ENCODE measurements at places on chromosomes 16 and 17.

GRCh38 chr17:8822401-8823035 lies 23.4 kb upstream of the MFSD6L start:
- DNase-seq: no peak

DNA sequence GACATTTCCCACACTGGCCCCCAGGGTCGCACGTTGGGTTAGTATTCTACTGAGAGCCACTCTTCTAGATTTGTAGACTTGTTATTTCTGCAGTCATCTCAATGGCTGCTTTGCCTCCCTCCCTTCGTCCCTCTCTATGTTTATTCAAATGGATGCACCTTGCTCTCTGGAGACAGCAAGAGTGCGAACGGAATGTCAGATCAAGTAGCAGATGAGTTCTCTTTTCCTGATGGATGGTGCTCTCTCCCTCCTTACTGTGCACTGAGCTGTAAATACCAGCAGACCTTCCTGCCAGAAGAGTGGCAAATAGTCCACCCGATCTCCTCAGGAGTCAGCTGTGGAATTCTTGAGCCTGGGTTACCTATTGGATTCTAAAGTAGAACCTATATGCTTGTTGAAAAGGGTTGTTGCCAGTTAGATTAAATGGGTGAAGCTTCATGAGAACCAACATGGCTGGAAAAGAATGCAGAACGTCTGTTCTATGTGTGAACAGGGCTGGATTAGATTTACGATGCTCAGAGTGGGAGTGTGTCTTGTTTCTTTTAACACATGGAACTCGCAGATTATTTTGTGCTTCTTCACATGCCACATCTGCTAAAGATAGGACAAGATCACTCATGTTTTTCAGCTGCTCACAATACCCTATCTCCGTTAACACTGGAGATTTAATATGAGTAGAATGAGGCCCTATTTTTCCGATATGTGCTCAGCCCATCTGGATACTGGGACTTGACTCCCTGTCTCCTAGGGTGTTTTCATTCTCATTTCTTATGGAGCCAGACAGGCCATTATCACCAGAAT lies 6.1 kb downstream of the GNAO1 start:
- no peak for DNase-seq

DNA sequence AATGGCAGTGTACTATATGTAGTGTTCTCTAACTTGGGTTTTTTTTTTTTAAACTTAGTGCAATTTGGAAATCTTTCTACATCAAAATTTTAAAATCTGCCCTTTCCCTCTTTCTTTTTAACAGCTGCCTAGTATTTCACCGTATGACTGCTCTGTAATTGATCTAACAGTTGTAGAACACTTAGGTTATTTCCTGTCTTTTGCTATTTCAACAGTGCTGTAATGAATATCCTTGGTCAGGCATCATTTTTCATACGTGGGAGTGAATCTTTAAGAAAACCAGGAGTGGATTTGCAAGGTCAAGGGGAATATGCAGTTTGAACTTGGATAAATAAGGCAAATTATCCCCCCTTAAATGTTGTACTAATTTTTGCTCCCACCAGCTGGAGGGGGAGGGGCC lies 3.8 kb downstream of the NLRC5 start:
- no peak for DNase-seq

DNA sequence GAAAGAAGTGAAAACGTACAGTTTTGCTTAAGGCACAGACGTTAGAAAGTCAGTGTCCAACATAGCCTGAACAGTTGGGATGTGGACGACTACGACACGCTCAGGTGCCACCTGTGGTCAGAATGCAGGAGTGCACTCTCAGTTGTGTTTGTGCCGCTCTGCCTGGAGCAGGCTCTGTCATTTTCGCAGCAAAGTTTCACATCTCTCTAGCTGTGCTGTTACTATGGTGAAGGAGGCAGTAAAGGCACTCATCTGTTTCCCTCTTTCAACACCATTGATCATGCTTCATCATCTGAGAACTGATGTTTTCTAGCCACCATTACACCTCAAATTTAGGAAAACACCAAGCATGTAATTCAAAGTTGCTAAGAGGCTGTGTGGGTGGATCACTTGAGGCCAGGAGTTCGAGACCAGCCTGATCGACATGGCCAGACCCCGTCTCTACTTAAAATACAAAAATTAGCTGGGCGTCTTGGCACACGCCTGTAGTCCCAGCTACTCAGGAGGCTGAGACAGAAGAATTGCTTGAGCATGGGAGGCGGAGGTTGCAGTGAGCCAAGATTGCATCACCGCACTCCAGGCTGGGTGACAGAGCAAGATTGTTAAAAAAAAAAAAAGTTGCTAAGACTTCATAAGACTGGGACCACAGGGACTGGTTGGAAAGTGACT lies 44.9 kb upstream of the DNAJA2 start:
- DNase-seq: no peak

- DNase-seq: no peak
Observed at GRCh38 chr17:47254403-47254943, 846 bp downstream of the ITGB3 start.

DNA sequence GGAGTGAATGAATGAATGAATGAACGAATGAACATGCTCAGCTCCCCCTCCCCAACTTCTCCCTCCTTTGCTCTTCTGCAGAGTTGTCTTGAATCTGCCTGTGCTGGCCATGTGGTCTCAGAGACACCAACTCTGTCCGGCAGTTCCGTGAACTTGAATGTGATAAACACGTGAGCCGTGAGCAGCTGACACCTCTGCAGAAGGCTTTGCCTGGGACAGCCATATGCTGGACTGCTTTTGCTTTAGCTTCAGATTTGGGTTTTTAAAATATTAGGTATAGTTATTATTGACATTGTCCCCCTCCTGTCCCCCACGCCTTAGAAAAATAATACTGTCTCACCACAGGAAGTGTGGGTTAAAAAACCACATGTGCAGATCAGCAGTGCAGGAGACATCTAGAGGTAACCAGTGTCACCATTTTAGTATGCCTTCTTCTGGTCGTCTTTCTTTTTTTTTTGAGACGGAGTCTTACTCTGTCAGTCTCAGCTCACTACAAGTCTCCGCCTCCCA lies 83.8 kb downstream of the ABCC1 start:
- no peak for DNase-seq

GRCh38 chr17:53791551-53791950 lies 31.2 kb upstream of the KIF2B start:
- no peak for DNase-seq

DNA sequence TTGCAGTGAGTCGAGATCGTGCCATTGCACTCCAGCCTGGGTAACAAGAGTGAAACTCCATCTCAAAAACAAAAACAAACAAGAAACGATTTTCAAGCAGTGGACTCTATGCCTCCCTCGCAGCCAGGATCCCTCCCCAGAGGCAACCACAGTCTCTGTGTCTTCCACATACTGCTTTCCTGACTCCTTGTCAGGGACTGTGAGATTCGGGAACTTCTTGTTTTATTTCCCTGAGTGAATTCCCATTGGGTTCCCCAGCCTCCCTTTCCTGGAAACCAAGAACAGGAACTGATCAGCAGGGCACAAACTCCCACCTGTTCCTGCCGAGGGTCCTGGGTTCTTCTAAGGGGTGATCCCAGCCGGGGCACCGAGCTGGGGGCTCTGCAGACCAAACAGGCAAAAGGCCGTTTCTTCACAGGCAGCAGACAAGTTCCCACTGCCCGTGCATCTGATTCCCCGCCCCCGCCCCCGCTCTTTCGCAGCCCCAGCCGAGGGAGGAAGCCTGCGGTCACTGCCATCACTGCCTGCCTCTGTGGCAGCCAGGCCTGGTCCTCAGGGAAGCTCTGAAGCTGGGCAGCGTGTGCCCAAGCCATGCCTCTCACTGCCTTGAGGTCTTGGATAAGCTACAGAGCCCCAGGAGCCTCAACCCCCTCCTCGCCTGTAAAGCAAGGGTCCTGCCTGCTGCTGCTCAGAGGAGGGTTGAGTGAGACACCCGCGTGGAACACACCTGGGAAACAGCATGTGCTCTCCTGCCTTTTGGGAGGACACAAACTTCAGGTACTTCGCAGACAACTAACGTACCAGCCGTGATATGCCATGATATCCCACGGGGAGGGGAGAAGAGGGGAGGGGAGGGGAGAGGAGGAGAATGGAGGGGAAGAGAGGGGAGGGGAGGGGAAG lies 5.5 kb upstream of the PIEZO1 start:
- DNase-seq: no peak

DNA sequence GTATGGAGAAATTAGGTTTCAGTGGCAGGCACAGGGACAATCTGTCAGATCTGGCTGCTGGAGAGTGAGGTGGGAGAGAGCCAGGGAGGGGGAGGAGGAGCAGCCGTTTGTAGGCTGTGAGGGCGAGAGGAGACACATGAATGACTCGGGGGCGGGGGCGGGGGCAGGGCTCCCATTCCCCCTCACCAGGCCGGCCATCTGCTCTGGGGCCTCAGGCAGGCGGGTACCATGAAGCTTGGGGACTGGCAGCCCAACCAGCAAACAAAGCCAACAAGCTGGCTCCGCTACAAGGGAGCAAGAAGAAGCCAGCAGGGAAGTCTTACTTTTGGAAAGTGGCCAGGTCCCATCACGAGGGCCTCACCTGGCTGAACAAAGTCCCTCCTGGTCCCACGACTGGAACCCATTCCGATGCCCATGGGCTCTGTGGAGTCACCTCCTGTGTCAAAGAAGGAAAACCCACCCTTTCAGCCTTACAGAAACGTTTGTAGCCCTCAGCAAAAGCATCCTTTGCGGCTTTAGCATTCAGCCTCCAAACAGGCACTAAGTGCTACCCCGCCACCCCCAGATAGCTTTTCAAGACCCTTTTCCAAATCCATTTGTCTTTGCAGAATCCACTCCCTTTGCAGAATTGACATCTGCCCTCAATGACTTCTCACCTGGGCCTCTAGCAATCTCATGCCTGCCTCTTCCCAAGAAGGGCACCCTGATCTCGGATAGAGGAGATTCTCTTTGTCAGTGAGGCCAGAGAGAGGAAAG lies 9.2 kb upstream of the SSTR2 start:
- no peak for DNase-seq

DNA sequence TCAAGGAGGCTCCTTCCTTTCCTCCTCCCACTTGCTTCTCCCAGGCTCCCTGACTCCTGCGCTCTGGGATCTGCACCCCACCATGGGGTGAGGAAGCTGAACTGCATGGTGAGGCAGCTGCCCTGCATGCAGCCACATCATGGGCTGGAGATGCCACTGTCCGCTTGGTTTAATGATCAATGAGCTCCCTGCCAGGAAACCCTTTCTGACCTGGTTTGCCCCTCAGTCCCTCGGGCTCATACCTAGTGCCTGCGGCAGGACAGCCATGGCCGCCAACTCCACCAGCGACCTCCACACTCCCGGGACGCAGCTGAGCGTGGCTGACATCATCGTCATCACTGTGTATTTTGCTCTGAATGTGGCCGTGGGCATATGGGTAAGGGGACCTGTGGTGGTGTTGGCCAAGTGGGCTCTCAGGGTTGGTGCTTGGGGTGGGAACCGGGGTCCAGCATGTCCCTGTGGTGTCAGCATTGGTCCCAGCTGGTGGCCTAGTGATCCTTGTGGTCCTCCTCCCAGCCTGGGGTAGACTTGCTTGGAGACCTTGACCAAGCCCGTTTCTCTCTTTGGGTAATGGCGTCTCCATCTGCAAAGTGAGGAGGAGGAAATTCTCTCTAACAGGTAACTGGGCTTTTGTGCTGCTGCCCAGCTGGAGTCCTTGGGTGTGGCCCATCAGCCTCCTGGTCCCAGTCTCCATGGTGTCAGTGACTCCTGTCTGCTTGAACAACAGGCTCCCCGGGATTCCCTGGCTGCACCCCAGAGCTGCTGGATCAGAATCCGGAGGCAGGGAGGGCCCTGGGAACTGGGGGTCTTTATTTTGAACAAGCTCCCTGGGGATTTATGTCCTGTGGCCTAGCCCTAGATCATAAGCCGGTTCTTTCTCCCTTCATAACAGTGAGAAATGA lies at the start of gene SLC5A10:
Gene SLC5A10 (plus strand): TSS at position 225 of the 902 bp plus-strand sequence. CDS start 41 bp downstream, at position 266.
- no peak for DNase-seq

DNA sequence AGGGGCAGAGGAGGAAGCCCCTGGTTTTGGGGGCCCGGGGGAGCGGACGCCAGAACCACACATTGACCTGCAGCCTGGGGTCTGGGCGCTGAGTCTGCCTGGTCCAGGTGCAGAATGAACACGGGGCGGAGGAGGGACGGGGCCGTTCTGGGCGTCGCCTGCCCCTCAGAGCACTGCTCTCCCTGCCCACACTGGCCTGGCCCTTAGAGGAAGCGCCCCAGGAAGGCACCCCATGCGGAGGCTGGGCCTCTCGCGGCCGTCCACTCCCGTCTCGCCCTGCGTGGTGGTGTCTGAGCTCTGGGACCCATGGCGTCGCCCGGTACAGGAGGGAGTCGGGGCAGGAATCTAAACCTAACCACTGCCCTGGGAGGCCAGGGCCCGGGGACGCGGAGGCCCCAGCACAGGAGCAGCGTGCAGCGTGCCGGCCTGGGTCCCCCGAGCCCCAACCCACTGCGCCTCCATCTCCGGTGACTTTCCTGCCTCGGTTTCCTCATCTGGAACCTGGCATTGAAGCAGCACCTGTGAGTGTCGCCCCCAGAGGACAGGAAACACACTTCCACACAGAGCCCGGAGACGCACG lies 4.3 kb downstream of the TPSD1 start:
- no peak for DNase-seq

DNA sequence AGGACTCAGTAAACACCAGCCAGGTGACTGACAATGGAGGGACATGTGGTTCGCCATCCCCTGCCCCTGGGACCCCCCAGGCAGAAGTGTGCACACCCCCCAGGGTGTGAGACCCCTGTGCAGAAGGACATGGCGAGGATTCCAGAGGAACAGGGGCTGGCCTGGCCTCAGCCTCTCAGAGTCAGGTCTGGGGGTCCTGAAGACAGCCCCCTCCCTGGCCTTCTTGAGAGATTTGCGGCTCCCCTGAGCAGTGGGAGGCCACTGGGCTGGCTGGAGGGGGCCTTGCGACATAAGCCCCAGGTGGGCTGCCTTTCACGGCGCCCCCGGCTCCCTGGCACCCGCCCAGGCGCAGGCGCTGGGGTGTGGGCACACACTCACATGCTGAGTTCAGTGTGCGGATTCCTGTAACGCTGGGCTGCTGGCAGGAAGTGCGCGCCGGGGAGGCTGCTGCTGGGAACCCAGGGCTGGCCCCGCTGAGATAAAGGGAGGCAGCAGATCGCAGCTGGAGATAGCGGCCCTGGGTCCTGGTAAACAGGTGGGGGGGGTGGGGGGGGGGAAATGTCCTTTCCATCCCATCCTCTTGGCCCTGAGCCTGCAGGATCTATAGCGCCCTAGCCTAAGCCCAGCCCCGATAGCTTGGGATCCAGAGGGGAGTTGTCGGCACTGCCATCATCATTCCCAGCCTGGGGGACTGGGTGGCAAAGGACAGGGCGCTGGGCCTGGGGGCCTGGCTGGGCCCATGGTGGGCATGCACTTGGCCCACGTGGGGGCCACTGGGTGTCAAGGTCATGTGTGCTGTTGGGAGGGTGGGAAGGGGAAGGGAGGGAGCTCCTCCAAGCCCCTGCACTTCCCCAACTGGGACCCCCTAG lies 27.1 kb downstream of the TMEM235 start:
- DNase-seq: no peak

DNA sequence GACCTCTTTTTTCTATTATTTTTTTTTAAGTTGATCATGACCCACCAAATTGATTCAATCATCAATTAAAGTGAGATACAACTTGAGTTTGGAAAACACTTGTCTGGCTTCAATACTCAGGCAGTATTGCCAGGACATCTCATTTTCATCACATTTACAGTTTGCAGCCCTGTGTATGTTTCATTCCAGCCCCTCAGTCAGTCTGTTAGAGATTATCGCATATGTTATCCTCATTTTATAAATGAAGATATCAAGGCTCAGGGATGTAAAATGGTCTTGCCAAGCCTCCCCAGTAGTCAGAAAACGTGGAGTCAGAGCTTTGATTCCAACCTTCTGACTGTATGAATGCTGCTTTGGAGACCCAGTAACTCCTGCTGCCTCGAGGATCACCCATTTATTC lies 87.3 kb upstream of the CACNG3 start:
- no peak for DNase-seq
